ENCODE measurements at places on chromosomes 12 and 14.
A peak's percentile ranks its signal among the peaks of the same experiment; 100 is the strongest.

DNA sequence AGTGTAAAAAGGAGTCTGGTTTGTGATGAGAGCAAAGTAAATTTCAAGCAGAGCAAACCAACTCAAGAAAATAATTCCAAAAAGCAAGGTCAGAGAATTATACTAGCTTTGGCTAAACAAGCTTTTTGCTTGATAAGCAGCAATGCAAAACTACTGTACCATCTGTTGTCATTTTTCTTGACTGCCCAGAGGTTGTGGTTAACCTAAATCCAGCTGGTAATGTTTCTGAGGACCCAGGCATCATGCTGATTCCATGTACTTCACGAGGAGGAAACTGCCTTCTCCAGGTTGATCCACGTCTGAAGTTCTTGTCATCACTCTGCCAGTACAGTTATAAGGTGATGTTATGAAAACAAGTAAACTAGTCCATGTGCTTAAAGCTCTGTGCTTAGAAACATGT, 185.2 kb downstream of the ACSS3 start:
- DNase-seq: no peak

GRCh38 chr12:29510591-29511185, 13.2 kb upstream of the OVCH1 start:
- DNase-seq: no peak

DNA sequence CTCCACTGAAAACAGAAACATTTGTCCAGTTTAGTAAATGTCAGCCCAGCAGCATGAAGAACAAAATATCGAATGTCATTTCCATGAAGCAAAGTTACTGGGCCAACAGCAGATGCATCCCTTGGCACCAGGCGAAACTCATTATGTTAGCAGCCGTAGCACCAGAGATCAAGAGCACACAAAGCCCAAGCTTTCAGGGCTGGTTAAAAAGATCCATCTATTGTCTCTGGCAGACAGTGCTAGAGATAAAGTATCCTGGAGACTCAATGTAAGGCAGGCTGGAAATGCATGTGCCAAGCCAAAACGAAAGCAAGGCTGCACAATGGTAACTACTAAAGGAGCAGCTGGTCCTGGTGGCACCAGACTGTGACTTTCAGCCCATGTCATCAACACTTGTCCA, 120.3 kb upstream of the PLEKHG7 start:
- DNase-seq: no peak

- no peak for DNase-seq
These were observed 50.0 kb downstream of the LGMN start for GRCh38 chr14:92698393-92698792.

DNA sequence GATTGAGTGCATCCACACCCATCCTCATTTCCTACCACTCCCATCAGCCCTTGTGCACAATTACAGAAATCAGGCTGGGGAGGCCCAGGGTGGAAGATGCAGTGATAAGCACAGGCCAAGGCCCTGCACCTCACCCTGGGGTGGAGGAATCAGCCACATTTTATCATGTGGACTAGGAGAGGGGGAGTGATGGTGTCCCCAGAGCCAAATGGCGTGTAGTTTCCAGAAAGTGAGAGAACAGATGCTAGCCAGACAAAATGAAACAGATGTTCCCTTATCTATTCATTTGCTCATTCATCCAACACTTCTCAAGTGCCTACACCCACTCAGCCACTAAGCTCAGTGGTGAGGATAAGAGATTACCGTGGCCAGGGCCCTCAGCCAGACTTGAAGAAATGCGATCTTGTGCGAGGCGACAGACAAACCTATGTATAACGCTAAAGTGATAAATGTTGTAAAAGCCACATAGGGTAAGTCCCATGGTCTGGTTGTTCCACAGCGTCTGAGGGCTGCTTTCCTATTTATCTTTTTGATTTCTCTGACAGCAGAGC, 93.6 kb downstream of the STAB2 start:
- peak; percentile 23 for DNase-seq
